ENCODE measurements at places on chromosomes 16 and 17.

- no peak for DNase-seq
Observed at GRCh38 chr17:50174444-50174843, 8.6 kb downstream of the SGCA start.

- no peak for DNase-seq
Observed at GRCh38 chr16:83802554-83803205, 5.1 kb upstream of the HSBP1 start.

GRCh38 chr16:50688083-50688482 is 5.3 kb upstream of the NOD2 start:
- DNase-seq, result no peak

- no peak for DNase-seq
Observed at GRCh38 chr16:85007496-85008214, 3.7 kb downstream of the ZDHHC7 start.

DNA sequence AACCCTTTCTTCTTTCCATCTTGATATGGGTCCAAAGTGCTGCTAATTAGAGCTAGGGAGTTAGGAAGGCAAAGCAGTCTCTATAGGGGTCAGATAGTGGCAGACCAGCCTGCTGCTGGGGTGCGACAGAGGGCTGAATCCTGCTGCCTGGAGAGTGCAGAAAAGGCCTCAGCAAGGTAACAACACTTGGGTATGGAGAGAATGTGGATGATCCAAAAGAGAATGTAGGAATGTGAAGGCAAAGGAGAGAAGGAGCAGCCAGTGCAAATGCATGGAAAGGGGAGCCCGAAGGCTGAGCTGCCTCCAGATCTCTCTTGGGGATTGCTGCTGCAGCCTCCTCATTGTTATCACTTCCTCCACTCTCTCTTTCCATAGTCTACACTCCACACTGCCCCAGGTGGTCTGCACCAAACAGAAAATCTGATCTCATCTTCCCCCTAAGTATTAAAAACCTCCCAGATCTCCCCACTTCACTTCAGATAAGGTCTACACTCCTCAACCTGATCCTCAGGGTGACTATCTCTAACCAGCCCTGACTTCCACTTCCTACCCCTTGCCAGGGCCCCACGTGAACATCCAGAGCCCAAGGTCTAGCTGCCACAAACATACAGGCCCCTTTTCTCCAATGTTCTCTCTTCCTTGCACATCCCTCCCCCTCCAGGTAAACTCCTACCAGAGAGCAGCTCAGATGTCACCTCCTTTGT is 28.8 kb downstream of the TOM1L2 start:
- DNase-seq, result no peak

GRCh38 chr17:40563220-40564052 is 1.8 kb downstream of the CCR7 start:
- no peak for DNase-seq

DNA sequence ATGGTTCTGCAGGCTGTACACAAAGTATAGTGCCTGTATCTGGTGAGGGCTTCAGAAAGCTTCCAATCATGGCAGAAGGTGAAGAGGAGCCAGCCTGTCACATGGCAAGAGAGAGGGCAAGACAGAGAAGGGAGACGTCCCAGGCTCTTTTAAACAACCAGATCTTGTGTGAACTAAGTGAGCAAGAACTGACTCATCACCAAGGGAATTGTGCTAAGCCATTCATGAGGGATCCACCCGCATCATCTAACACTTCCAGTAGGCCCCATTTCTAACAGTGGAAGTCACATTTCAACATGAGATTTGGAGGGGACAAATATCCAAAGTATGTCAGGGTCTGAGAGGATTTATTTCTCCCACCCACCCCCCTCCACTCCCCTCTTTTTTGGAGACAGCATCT is 56.2 kb upstream of the ELAC2 start:
- DNase-seq, result no peak

DNA sequence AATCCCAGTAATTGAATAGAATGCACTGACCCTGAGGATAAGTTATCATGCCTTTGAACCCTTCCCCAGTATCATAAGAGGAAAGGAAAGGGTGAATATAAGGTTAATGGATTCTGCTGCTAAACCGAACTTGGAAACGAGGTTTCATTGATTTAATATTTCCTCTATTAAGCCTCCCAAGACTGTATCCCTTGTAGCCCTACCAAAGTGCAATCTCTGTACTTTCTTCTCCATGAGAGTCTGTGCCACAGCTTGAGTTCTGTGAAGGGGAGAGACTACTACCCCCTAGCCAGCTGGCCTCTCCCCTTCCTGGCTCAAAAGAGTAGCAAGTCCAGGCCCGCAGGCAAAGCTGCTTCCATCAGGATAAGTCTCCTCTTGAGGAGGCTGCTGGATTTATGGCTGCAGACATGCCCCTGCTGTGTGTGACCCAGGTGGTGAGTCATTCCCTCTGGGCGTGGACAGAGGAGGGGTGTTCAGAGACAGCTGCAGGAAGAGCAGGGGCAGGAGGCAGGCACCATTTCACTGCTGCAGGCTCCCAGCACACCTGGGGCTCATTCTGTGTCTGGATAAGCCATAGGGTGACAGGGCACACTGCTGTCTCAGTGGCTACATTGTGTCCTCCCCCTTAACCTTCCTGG is 58.4 kb downstream of the TOM1L2 start:
- no peak for DNase-seq

DNA sequence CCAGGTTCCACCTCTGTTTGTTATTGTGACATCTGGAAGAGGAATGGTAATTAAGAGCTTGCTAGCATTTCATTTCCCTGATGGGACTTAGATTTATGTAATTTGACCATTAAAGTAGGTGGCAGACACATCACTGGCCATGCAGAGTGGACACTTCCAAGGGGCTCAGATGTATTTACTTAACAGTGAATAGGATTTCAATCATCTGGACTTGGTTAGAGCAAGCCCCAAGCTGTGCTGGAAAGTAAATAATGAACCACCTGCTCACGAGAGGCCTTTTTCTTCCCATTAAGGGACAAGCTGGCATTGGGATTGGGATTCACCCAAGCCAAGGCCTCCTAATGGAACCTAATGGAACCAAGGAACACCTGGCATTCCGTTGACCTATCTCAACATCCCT is 395.3 kb downstream of the HS3ST4 start:
- no peak for DNase-seq

DNA sequence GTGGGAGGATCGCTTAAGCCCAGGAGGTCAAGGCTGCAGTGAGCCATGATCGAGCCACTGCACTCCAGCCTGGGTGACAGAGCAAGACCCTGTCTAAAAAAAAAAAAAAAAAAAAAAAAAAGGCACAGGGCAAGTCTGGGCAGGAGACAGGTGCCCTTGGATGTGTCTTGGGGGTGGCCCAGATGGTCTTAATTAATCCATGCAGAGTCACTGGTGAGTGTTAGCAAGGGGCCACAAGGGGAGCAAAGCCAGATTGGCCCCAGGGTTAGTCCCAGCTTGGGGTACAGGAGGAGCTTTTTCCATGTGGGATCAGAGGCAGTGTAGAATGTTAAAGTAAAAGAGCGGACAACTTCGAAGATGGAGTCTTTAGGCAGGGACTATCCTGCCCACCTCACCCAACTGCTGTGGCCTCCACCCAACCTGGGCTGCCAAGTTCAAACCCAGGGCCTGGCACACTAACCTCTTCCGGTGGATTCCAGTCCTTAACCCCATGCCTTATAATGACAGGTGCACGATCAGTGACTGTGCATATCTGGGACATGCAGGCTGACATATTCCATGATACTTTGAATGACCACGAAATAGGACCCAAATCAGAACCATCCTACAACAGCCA is 32.2 kb upstream of the MFSD6L start:
- no peak for DNase-seq

DNA sequence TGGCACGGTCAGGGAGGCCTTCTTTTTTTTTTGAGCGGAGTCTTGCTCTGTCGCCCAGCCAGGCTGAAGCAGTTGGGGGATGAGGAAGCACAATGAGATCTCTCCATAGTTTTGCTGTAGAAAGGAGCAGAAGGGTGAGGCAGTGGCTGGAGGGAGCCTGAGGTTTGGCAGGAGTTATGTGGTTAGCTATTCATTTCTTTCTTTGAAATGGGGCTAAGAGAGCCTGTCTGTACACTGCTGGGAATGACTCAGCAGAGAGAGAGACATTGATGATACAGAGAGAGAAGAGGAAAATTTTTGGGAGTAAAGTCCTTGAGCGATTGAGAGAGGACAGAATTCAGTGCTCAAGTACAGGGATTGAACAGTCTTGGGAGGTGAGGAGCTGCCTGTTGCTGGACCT is 22.1 kb downstream of the NOS2 start:
- no peak for DNase-seq

DNA sequence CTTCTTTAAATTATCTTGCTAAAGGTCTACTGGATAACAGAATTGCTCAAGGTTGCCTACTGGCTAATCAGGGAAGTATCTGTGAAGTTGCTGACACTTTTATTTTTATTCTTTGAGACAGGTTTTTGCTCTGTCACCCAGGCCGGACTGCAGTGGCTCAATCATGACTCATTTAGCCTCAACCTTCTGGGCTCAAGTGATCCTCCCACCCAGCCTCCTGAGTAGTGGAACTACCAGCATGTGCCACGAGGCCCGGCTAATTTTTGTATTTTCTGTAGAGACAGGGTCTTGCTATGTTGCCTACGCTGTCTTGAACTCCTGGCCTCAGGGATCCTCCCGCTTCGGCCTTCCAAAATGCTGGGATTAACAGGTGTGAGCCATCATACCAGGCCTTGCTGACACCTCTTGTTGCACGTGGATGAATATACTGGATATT is 43.1 kb downstream of the GLG1 start:
- DNase-seq, result no peak

DNA sequence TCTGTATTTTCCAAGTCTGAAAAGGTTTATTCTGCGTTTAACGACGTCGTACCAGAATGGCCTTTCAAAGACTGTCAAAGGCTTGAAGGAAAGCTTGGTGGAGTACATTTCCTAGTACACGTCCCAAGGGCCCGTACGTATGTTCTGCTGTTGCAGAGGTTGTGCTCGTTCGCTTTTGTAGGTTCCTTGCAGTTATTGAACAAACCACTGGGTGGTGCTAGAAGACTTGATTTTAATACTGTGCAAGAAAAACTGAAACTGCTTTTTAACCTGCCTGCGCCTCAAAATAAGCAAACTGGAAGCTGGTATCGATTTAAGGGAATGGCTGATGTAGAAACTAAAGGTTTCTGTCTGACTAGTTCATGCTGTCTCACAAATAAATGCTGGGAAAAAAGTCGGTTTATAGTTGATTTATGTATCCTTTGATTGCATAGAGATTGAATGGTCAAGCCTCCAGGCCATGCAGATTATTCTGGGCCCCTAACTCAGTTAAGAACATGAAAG is 54.6 kb downstream of the USP10 start:
- no peak for DNase-seq

GRCh38 chr16:14182999-14183398 is 111.9 kb downstream of the MRTFB start:
- DNase-seq, result no peak

DNA sequence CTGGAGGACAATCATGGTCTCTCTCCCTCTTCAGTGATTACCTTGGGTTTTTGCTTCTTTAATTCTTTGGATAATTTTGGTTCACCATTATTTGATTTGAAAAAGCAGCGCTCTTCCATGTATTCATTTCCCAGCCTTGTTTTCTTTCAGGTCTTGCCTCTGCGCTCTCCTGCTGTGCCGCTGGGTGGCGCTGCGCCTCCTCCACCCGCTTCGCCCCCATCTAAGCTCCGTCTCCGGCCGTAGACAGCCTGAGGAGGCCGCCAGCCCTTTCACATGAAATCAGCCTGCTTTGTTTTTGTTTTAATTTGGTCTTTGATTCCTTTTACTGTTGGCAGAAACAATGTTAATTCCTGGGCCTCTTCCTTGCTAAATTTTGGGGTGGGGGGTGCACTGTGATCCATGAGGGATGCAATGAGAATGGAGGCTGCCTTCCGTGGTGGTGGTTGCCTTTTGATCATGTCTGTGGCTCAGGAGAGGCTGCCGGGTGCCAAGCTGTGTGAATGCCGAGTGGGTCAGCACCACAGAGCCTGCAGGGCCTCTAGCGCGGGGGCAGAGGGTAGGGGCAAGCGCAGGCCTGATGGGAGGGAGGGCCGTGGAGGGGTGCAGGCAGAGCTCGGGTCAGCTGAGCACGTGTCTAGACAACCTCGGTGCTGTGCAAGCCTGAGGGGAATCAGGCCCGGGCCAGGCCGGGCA is 64.1 kb downstream of the PLD6 start:
- DNase-seq, result no peak

DNA sequence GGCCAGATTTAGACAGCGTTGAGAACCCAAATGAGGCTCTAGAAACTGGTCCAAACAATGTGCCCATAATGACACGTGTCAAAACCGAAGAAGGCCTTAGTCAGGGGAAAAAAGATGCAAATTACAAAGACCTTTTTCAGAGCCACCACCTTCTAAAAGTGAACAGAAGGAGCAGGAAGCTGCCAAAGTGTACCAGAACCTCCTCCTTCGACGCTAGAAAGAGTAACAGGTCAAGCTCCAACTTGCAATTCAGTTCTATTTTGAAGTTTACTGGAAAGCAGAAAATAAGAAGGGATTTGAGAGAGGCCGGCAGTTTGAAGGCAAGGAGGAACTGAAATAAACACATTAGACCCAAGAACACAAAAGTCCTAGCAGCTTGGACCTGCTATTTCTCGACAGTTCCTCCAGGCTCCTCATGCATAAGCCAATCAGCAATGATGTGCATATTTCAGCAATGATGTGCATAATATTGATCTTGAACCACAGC is 61.8 kb downstream of the XYLT1 start:
- no peak for DNase-seq

GRCh38 chr16:80197741-80198201 is 343.0 kb upstream of the DYNLRB2 start:
- DNase-seq, result peak; percentile 38

DNA sequence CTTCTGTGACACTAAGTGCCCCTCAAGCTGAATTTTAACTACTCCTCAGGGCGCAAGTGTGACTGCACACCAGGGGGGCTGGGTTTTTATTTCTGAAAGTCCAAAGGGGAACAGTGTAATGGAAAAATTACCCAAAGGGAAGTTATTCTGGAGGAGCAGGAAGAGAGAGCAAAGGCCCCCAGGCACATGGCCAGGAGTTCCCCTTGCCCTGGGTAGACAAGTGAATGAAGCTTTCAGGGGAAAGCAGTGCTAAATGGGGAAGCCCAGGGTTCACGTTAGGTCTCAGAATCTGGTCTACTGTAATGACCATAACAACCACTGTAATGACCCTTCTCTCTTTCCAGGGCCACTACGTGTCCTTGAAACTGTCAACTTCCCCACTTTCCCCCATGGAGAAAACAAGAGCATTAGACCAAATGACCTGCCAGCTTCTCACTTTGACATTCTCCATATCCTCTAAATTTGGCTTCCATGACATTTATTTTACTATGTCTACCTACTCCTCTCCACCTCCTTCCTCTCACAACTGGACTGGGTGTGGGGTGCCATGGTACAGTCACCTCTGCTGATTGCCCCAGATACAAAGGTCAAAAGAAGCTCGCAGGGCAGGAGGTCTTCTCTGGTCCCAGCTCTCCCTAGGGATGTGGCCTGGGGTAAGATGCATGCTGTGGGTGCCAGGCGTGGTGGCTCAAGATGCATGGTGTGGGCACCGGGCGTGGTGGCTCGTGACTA is 34.1 kb upstream of the MMP2 start:
- DNase-seq, result no peak

GRCh38 chr17:67068999-67069398 is 24.6 kb downstream of the CACNG1 start:
- no peak for DNase-seq

- no peak for DNase-seq
Observed at GRCh38 chr16:65489531-65490023, 367.7 kb upstream of the CDH11 start.

GRCh38 chr17:11944587-11944986 is 52.7 kb downstream of the ZNF18 start:
- DNase-seq, result no peak
